Gastroesophageal sphincter (tissue), 4 donors: ENCODE measurements at places on chromosomes 7 and 10.

GRCh38 chr10:4371691-4372295, 454.2 kb upstream of the AKR1E2 start:
- no peaks in the 10 kb centered on the region for H3K36me3 ChIP-seq
- no peak overlapping the region for H3K4me3 ChIP-seq
- ATAC-seq, result no peak
- no peaks in the 10 kb centered on the region for H3K27me3 ChIP-seq

- no peak overlapping the region for H3K4me3 ChIP-seq
- H3K4me1 ChIP-seq, result no peaks in the 10 kb centered on the region
- H3K27ac ChIP-seq, result no peak overlapping the region
- peaks cover 18% of the 10 kb centered on the region for H3K27me3 ChIP-seq
- H3K36me3 ChIP-seq, result no peaks in the 10 kb centered on the region
- no peak for ATAC-seq
These were observed 36.2 kb upstream of the R3HCC1L start for GRCh38 chr10:98098247-98098646.

DNA sequence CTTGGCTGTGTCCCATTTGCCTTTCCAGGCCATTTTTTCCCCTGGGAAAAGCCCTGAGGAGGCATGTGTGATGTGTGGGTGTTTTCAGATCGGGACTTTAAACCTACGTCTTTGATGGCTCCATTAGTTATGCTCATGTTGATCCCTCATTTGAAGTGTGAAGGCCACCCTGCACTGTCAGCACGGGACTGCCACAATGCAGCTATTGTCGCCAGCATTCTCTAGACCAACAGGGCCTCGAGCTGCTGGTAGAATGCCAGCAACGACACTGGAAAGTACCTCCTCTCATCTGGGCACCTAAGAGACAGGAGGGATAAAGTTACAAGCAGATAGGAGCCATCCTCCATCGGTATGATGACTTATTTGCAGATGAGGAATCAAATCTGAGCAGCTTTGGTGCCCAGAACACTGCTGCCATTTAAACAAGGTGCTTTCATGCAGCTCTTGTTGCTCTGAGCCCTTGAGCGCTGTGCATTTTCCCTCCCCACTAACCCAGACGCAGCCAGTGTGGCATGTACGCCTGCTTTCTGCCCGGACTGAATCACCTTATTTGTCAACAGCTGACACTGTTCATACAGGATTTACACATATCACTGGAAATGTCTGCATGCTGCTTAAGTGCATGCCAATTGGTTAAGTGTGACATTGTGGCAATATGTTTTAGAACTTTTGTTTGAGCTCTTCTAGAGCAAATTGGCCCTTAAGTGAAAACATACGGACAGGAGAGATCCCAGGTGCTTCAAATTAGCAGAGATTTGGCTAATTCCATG, 175.0 kb upstream of the PITRM1 start:
- no peaks in the 10 kb centered on the region for H3K27me3 ChIP-seq
- H3K27ac ChIP-seq, result no peak overlapping the region
- no peak for ATAC-seq
- H3K4me3 ChIP-seq, result no peak overlapping the region
- no peaks in the 10 kb centered on the region for H3K4me1 ChIP-seq

DNA sequence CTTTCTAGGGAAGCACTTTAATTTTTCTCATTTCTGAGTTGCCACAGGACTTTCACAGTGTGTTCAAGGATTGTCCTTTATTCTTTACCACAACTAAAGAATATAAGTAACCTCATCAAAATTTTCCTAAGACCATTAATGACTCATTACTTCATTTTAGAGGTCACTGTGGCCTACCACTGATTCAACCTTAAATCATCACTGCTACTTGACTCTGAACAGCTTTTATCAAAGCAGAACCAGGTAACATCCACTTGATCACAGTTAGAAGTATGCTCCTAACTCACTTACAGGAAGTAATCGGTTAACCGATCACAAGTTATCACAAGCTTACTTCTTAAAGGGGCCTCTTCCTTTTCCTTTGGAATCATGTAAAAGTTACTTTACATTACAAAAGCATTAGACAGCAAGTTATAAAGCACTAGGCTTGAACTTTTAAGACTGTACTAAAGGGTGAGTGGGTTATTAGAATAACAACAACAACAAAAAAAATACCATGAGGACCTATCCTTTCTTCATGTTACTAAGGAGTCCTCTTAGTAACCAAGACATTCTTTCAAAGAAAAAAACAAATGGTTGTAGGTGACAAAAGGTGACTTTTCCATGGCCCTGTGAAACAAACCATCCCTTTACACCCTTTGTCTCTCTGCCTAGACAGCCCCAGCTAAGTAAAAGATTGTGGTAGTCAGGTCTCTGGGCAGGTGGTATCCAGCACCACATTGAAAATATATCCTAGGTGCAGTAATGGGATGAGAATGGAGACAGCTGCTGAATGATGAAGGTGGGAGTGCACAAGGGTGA, 40.0 kb upstream of the PDK4 start:
- ATAC-seq, result no peak
- H3K36me3 ChIP-seq, result no peaks in the 10 kb centered on the region
- no peak overlapping the region for H3K27ac ChIP-seq
- no peaks in the 10 kb centered on the region for H3K27me3 ChIP-seq

DNA sequence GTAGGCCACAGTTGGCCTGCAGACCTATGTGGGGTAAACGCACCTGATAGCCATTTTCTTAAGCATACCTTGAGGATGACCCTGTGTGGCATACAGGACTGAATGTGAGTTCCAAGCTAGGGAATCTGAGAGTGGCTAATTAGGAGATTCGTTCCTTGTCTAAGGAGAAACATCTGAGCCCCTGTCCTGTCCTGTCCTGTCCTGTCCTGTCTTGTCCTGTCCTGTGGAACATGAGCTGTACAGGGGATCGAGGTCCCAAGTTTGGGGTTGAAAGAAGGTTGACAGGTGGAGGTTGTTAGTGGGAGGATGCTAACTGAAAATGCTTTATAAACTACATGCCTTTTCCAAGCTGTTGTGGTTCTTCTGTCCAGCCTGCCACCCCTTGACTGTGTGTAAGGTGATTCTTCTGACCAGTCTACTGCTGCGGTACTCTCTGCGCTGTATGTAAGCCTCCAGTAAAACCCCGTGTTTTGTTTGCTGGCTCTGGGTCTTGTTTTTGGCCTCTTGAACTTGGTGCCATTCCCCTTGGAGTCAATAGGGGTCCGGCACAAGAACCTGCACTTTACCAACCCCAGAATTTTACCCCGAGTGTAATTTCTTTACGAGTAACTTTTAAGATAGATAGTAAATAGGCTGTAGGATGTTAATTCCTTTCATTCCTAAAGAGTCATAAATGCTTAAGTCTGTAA, 26.4 kb downstream of the ZNRF2 start:
- no peak for ATAC-seq
- no peaks in the 10 kb centered on the region for H3K4me1 ChIP-seq
- H3K4me3 ChIP-seq, result no peak overlapping the region
- H3K27ac ChIP-seq, result no peak overlapping the region
- no peaks in the 10 kb centered on the region for H3K36me3 ChIP-seq
- no peaks in the 10 kb centered on the region for H3K27me3 ChIP-seq

GRCh38 chr10:21052072-21052708, 155.1 kb upstream of the NEBL start:
- no peaks in the 10 kb centered on the region for H3K36me3 ChIP-seq
- H3K27ac ChIP-seq, result no peak overlapping the region
- no peak for ATAC-seq
- no peak overlapping the region for H3K4me3 ChIP-seq
- H3K4me1 ChIP-seq, result no peaks in the 10 kb centered on the region
- no peaks in the 10 kb centered on the region for H3K27me3 ChIP-seq

DNA sequence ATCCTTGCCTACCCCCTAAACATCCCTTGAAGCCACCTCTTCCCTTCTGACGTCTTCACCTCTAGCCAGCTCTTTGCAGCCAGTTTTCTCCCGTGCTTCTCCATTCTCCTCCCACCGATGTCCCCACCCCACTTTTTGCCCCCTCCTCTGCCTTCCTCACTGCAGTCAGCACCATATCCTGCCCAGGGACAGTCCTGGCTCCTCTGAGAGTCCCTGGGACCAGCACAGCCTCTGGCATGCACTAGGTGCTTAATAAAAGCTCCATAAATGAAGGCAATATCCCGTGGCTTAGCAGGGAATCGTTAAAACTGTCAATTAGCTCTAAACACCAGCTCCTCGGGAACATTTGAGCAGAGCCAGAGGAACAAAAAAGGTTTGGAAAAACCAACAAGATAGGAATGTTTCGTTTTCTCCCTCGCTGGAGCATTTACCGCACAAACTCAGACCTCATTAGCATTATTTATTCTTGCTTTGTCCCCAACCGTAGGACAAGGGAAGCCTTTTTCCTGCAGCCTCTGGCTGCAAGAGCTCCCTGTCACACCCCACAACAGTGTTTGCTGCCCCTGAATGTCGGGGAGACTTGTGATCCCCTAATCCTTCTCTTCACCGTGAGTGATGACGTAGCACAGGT, 16.1 kb downstream of the MYL10 start:
- no peak overlapping the region for H3K4me3 ChIP-seq
- no peak for ATAC-seq
- peaks cover 24% of the 10 kb centered on the region for H3K27me3 ChIP-seq
- no peak overlapping the region for H3K27ac ChIP-seq
- no peaks in the 10 kb centered on the region for H3K36me3 ChIP-seq
- no peaks in the 10 kb centered on the region for H3K4me1 ChIP-seq

GRCh38 chr7:112136271-112137008, 69.8 kb downstream of the DOCK4 start:
- H3K4me1 ChIP-seq, result no peaks in the 10 kb centered on the region
- H3K27me3 ChIP-seq, result no peaks in the 10 kb centered on the region
- H3K27ac ChIP-seq, result peak overlapping the region; percentile 20
- no peak for ATAC-seq

DNA sequence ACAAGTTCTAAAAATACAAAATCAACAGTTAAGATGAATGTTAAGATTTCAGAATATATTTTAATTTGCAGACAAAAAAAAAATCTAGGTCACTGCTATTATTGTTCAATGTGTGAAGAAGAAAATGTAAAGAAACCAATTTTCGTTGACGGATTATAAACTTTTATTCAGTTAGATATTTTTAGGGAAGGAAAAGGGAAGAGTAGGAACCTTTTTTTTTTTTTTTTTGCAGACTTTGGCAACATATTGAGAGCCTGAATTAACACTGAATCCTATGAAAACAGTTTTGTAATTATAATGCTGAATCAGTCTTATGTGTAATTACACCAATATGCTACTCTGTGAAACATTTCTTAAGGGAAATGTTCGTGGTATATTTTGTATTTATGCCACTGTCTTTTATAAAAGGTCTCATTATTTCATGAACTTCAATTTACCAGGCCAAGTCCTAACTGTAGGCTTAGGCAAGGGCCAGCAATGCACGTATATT, 106.3 kb downstream of the ST8SIA6 start:
- H3K27ac ChIP-seq, result peak overlapping the region; percentile 14
- H3K27me3 ChIP-seq, result peaks cover 4% of the 10 kb centered on the region
- no peak for ATAC-seq
- H3K4me1 ChIP-seq, result no peaks in the 10 kb centered on the region
- no peaks in the 10 kb centered on the region for H3K36me3 ChIP-seq

GRCh38 chr10:113979409-113979808, 64.3 kb upstream of the ADRB1 start:
- no peak overlapping the region for H3K27ac ChIP-seq
- ATAC-seq, result no peak
- no peaks in the 10 kb centered on the region for H3K27me3 ChIP-seq
- no peaks in the 10 kb centered on the region for H3K36me3 ChIP-seq

DNA sequence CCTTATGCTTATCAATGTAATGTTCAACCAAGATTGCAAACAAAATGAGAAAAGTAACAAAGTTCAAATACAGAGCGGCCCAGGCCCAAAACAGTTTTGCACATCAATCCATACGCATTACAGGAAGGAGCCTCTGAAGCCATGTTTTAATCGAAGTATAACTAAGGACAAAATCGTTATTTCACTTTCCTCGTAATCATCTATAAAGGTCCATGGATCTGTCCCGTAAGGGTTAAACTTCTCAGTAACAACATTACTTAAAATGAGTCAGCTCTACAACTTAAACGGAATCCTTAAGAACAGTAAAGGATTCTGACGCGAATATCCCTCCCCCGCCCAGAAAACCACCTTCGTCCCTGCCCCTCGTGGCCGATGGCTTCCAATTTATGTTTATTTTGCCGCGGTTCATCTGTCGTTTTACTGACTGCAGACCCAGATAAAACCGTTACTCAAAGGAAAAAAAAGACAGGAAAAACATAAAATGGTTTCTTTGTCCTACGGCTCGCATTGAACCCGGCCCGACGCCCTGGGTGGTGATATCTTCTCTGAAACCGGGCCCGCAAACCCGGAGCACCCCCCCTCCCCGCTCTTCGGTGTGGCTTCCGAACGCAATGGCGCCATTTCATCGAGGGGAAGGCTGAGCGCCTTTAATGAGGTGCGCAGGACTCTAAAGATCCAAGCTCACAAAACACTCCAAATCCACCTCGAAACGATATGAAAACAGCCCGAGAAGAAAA, 1.1 kb downstream of the HNRNPA2B1 start:
- H3K4me1 ChIP-seq, result peaks cover 25% of the 10 kb centered on the region
- no peaks in the 10 kb centered on the region for H3K27me3 ChIP-seq
- peak; percentile 19 for ATAC-seq
- peak overlapping the region; percentile 99 for H3K27ac ChIP-seq
- H3K36me3 ChIP-seq, result peaks cover 14% of the 10 kb centered on the region
- peak overlapping the region; percentile 93 for H3K4me3 ChIP-seq

DNA sequence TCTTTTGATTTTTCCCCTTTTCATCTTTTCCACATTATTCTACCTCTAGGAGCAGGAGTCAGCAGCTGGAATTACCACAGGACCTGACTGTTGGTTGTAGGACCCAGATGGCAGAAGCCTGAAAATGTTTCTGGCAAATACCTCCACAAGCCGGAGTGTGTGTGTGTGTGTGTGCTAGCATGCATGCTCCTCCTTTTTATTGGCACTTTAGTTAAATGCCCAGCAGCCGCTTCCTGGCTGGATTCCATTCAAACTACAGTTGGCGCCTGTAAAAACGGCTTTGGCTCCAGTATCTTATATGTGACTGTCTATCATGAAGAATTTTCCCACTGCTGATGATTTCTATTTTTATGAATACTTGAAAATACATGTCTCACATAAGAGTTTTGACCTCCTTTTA, 319.7 kb upstream of the SP4 start:
- no peaks in the 10 kb centered on the region for H3K4me1 ChIP-seq
- H3K4me3 ChIP-seq, result no peak overlapping the region
- no peak for ATAC-seq
- no peaks in the 10 kb centered on the region for H3K27me3 ChIP-seq

DNA sequence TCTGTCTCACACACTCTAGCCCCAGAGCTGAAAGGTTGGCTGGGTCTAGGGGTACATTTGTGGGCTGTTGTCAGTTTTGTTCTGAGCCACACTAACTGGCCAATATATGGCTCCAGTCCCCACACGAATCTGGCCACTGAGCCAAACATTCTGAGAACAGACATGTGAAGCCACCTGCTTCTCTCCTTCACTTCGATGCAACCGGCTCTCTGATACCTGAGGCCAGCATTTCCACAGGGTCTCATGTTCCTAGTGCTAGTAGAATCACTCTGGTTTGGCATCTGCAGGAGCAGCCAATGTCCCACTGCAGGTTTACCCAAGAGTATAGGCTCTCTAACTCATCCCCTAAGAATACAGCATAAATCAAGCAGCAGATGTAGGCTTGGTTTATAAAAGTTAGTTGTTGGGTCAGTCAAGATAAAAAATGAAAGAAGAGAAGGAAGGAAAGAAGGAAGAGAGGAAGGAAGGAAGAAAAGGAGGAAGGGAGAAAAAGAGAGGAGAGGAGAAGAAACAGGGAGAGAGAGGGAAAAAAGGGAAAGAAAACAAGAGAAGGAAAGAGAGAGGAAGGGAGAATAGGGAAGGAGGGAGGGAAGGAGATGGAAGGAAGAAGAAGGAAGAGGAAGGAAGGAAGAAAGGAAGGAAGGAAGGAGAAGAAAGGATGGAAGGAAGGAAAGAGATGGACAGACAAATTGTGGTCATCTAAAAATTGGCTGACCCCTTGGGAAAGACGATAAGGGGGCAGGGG, 75.1 kb downstream of the STRA8 start:
- ATAC-seq, result no peak
- H3K27me3 ChIP-seq, result no peaks in the 10 kb centered on the region
- no peaks in the 10 kb centered on the region for H3K36me3 ChIP-seq
- no peak overlapping the region for H3K4me3 ChIP-seq
- no peak overlapping the region for H3K27ac ChIP-seq
- no peaks in the 10 kb centered on the region for H3K4me1 ChIP-seq
